ENCODE measurements at places on chromosomes 3 and 15.
A peak's percentile ranks its signal among the peaks of the same experiment; 100 is the strongest.

GRCh38 chr3:117105686-117106085, 396.1 kb downstream of the TUSC7 start:
- DNase-seq: no peak

DNA sequence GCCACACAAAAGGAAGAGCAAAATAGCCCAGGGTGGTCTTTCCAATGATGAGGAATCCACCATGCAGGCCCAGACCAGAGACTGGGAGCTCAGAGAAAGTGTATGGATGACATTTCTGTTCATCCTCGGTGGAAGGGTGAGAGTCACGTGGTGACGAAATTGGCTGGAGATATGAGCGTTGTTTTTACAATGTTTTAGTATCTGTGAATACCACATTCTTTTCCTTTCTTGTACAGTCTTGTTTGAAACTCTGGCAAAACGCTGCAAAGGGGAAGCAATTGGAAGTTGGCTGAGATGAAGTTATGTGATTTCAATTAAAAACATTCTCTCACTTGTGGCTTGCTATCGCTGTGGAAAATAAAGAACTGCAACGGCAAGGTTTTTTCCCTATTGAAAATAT, 137.5 kb downstream of the MAGI1 start:
- no peak for DNase-seq

DNA sequence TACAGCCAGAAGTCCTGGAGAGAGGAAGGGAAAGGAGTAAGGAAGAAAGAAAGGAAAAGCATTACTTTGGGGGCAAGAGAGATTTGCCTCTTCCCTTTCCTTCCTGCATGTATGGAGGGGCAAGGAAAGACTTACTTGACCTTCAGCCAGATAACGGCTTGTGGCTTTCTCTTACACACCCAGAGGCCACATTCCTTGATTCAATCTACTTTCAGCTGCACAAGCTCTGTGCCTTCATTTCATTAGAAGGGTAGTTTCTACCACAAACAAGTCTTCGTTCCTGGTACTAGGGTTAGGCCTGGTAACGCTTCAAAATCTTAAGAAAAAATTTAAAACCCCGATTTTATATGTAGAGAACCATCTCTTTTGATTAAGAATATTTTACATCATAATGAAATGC, 835.9 kb downstream of the TUSC7 start:
- DNase-seq: no peak

GRCh38 chr3:105837143-105837740, 31.6 kb downstream of the CBLB start:
- no peak for DNase-seq

DNA sequence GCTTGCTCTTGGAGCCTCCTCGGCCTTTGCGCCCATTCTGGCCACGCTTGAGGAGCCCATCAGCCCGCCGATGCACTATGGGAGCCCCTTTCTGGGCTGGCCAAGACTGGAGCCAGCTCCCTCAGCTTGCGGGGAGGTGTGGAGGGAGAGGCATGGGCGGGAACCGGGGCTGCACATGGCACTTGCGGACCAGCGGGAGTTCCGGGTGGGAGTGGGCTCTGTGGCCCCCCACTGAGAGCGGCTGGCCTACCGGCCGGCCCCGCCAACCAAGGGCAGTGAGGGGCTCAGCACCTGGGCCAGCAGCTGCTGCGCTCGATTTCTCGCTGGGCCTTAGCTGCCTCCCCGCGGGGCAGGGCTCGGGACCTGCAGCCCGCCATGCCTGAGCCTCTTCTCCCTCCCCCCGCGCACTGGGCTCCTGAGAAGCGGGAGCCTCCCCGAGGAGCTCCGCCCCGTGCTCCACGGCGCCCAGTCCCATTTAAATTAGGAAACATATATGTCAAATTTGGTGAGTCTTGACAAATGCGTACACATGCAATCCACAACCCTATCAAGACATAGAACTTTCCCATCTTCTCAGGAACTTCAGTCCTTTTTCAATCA, 97.6 kb upstream of the CNTN3 start:
- no peak for DNase-seq

- DNase-seq: no peak
These were observed 83.7 kb downstream of the ADAMTS7 start for GRCh38 chr15:78727561-78727960.

DNA sequence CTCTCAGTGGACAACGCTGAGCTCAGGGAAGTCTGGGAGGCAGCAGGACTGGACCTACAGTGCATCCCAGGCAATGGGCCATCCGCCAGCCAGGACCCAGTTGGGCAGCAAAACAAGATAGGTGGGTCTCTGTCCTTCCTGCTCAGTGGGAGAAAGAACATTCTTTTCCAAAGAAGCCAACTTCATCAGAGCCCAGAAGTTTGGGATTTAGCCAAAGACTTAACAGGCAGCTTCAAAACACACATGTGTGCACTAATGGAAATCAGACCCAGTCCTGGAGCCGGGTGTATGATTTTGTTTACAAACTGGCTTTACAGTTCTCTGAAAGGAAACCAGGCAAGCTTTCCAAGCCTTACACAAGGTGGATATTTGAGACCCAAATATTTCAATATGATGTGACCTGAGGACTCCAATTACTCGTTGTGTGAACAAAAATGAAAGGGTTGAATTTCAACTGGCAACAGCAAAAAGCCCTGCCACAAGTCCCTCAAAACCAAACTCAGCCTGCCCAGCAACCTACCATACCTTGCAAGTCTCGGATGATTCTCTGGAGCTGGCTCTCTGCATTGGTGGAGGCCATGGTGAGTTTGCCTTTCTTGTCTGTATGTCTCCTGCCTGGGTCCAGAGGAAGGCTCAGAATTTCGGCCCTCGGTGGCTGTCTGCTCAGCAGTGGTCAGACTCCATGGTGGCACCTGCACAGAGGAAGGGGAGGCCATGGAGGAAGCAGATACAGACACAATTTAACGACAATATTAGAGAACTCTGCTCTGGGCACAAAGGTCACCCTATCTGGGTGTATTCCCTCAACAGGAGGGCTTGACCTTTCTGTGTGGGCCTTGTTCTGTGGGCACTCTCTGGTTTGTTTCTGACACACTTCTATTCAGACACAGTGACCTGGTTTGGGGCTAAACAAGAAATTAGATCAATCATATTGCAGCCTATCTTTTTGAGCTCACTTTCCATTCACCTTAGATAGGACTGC, 11.0 kb downstream of the FYCO1 start:
- DNase-seq: no peak

GRCh38 chr15:56325186-56325585, 40.0 kb upstream of the TEX9 start:
- DNase-seq: no peak

- DNase-seq: no peak
These were observed 13.3 kb downstream of the ADAMTS7 start for GRCh38 chr15:78797951-78798350.

DNA sequence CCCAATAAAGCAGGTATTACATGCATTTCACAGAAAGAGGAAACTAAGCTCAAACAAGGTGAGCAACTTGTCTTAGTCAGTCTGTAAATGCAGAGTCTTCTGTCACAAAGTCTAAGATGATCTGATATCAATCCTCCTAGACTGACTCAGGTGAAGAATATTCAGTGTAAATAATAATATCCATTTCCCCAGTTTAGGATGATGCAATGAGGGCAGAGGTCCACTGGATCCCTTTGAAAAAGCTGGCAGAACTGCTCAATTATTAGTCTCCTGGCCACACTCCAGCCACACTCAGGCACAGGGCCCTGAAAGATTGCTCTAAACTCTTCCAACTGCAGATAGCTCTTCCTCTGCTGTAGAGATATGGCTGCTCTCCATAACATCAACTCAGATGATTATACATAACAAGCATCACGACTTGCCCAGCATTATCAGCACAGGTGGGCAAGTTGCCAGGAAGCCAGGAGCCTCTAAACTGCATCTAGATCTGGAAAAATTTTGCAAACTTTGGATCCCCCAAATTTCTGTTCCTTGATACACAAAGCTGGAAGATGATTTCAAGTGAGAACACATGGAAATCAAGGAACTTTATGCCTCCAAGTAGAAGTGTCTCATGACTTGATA, 129.8 kb upstream of the CPNE4 start:
- DNase-seq: no peak

- DNase-seq: no peak
These were observed 36.7 kb downstream of the CCDC33 start for GRCh38 chr15:74272812-74273211.

DNA sequence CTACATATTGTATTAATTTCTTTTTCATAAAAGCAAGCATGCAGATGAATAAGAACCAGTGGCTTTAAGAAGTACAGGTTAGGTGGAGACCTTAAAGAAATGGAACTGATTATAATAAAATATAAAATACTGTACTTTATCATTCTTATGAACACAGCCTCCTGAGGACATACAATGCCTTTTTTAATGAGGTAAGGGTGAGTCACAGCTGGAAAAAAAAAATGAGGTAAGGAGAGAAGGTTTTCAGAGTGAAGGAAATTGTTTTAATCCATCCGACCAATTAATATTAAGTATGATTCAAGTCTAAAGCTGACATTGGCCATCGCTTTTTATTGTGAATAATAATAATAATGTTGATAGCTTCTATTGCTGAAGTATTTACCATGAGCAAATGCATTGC, 170.3 kb upstream of the SOX2 start:
- DNase-seq: no peak

DNA sequence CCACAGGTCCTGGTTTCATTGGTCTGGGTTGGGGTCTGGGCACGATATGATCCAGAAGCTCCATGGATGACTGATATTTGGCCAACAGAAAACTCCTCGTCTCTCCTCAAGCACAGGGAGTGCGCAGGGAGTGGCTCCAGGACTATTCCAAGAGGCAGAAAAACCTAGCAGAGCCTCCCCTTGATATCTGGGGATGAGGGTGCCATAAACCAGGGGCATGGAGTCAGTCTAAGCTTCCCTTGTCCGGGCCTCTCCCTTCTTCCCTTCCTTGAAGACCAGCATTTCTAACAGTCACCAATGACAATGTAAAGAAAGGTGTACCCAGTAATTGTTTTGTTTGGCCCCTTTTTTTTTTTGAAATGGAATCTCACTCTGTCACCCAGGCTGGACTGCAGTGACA, 99.4 kb upstream of the HACD2 start:
- no peak for DNase-seq

DNA sequence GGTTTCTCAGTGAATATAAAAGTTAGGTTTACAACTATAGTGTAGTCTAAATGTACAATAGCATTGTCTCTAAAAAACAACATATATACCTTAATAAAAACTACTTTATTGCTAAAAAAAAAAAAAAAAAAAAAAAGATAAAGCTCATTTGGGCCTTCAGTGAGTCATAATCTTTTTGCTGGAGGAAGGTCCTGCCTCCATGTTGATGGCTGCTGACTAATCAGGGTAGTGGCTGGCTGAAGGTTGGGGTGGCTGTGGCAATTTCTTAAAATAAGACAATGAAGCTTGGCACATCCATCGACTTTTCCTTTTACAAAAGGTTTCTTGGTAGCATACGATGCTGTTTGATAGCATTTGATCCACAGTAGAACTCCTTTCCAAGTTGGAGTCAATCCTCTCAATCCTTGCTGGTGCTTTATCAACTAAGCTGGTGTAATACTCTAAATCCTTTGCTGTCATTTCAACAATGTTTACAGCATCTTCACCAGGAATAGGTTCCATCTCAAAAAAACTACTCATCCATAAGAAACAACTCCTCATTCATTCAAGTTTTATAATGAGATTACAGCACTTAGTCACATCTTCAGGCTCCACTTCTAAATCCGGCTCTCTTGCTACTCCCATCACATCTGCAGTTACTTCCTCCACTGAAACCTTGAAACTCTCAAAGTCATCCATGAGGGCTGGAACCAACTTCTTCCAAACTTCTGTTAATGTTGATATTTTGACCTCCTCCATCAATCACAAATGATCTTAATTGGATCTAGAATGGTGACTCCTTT, 13.3 kb downstream of the ZNF280D start:
- DNase-seq: no peak

- no peak for DNase-seq
These were observed 484.5 kb upstream of the NR2F2 start for GRCh38 chr15:95845862-95846515.

DNA sequence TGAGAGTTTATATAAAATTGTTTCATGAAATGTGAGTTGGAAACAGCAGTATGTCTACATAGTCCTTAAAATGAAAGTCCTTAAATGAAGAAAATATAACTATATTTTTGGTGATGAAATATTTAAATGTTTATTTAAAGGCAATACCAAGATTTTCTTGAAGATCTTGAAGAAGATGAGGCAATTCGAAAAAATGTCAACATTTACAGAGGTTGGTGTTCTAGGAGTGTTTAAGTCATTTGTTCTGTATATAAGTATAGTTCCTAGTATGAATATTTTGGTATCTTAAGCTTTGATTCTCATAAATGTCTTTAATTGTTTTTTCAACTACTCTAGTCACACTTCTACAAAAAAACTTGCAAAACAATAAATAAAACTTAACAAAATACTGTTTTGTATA, 29.0 kb downstream of the NMD3 start:
- DNase-seq: no peak

- no peak for DNase-seq
These were observed 162.2 kb downstream of the LPP start for GRCh38 chr3:188316021-188316722.

DNA sequence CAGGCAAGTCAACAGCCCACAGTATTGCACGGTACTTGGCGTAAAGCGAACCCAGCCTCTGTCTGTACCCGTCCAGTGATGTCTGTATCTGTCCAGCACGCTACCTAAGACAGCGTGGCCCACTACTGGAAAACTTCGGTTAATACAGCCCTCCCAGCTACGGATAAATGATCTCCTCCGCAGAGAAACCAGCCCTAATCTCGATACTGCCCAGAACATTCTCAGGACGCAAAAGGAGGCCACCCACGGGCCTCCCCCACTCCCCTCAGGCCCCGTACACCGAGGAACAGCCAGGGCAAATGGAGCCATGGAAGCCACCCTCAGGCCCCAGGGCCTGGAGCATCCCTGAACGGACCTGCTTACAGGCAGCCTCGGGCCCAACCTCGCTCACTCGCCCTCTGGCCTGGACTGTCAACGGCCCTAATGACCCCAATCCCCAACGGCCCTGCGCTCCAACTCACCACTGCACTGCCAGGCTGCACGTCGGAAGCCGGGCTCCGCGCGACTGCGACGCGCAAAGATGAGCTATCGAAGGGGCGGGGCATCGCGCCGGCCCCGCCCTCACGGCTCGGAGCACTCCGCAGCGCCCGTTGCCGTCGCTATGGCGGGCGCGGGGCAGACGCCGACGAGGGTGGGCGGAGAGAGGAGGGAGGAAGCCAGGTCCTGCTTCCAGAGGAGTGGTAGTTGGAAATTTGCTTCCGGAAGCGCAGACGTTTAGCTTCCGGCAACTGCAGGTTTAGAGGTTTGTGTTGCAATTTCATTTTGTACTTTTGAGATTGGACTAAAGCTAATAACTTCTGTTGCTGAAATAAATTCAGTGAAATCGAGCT, at the start of gene SKIC8:
Gene SKIC8, minus strand, starts transcription at position 509 of the 830 bp plus-strand sequence. CDS start 3,923 bp downstream, outside the sequence.
- peak; percentile 99 for DNase-seq

GRCh38 chr3:105807146-105807545, 61.7 kb downstream of the CBLB start:
- DNase-seq: no peak

DNA sequence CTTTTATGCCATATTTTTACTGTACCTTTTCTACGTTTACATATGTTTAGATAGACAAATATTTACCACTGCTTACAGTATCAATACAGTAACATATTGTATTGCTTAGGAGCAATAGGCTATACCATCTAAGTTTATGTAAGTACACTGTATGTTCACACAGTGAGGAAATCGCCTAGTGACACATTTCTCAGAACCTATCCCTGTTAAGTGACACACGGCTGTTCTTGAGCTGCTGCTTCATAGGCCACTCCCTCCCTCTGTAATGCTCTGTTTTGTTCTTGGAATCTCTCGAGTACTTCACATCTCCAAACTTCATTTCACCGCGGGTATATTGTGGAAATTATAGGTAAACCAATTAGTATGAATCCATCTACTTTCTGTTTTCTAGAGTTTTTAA, 13.4 kb upstream of the SELENOT start:
- no peak for DNase-seq
